CD4-positive, alpha-beta T cell treated with Interleukin-15 for 4 hours (primary cell): ENCODE measurements at places on chromosomes 5 and 9.
A peak's percentile ranks its signal among the peaks of the same experiment; 100 is the strongest.

- no peak for DNase-seq
Observed at GRCh38 chr9:93244510-93245436, 60.8 kb downstream of the WNK2 start.

DNA sequence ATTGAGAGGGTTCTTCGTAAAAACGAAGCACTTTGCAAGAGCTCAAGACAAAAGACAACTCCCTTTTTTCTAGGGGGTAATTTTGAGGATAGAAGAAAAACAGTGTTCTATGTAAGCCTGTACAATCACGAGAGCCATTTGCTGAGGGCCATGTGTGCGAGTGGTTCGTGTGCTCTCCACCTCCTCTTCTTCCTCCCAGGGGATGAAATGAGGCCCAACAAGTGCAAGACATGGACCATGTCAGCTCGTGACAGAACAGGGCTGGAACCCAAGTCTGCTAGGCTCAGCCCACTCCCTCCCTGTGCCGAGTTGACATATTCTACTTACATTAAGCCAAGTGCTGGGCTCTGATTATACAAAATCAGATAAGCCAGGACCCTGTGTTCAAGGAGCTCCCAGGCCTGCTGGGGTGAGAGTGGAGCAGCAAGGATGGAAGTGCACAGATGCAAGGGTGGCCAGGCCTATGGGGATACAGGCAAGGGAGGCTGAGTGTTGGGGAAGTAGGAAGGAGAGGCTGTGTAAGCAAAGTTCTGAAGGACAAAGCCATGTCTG is 97.9 kb upstream of the MSX2 start:
- DNase-seq, result no peak

- DNase-seq, result no peak
Observed at GRCh38 chr9:98289614-98290201, 34.3 kb upstream of the TBC1D2 start.

- DNase-seq, result no peak
Observed at GRCh38 chr9:36623280-36623679, 50.6 kb downstream of the MELK start.

DNA sequence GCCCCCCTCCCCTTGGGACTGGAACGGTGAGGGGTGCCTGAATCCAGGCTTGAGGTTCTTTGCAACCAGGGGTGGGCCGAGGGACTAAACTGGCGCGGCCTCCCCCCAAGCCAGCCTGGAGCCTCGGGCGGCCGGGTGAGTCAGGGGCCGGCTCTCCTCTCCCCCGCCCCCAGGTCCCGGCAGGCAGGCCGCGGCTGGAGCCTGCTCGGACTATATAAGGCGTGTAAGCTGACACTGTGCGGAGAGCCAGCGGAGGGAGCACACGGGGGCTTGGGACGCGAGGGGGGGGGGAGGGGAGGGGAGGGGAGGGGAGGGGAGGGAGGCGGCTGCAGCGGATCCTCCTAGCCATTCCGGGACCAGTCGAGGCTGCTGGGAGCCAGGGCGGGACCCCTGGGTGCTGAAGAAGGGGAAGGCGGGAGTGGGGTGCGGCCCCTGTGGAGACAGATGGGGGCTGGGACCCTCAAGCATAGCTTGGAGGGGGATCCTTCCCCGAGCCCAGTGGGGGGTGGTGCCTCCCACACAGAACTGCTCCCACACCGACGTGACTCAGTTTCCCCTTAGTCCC is 595 bp downstream of the PDLIM7 start:
- DNase-seq, result no peak

- no peak for DNase-seq
Observed at GRCh38 chr9:20981486-20981885, 50.0 kb downstream of the HACD4 start.

DNA sequence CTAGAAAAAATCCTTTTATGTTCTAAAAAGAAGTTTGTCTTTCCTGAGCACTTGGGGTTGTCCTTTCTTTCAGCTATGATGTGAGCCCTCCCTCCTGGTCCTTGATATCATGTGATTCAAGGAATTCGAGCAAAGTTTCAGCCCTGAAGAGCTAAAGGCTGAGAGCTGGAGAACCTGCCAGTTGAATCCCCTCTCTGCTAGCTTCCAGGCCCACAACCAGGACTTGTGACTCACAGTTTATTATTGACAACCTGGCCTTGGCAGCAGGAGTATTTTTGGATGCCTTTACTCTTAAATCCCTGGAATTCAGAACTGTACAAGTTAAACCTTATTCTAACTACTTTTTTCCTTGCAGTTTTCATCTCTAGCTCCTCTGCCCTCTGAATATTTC is 182.8 kb downstream of the SPOCK1 start:
- no peak for DNase-seq

DNA sequence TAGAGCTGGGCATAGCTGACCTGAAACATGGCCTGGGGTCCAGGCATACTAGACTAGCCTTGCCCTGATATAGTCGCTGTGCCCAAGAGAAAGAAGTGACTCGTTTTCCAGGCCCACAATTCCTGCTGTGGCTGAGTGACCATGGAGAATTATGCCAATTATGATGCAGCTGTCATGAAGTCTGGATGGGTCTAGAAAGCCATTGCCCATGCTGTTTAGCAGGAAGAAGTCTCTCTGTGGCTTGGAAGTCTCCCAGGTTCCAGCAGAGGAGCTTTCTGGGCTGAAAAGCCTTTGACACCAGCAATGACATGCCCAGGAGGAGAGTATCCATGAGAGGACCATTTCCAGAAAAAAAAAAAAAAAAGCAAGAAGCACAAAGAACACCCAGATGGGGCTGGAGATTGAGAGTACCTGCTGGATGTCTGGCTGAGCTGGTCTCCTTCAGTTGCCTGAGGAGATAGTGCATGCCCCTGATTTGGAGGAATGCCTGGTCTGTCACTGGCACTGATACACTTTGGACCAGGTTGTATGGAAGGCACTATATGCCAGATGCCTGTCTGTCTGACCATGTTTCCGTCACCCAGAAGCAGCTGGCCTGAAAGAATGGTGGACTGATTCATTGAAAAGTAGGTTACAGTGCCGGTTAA is 128.0 kb upstream of the EPB41L4A start:
- no peak for DNase-seq

DNA sequence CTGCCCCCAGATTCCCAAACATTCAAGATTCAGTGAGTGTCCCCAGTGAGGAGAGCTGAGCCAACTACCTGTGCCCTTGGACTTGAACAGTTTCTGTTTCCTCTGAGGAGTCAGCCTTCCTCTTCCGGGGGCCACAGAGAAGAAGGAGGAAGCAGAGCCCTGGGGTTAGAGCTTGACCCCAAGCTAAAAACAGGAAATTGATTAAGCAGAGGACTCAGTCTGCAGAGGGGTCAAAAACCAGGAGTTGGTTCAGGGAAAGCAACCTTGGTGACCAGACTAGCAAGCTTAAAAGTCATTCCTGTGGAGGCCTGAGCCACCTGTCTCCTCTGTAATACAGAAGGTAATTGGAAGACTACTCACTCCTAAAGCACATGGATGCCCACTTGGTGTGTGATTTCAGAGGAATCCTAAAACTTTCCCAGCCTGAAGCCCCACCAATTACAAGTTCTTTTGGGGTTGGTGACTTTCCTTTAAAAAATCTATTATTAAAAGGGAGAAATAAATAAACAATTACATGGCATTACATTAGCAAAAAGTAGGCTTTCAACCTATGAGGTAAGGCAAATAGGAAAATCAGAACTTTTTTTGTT is 64.2 kb upstream of the SELENOP start:
- no peak for DNase-seq

DNA sequence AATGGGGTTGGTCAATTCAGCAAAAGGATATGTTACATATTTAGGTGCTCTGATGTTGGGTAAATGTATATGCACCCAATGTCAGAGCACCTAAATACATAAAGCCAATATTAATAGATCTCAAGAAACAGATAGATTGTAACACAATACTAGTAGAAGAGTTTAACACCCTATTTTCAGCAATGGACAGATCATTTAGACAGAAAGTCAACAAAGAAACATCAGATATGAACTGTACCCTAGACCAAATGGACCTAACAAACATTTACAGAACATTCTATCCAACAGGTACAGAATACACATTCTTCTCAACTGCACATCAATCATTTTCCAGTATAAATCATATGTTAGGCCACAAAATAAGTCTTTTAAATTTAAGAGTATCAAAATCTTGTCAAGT is 35.2 kb downstream of the FANCC start:
- no peak for DNase-seq

GRCh38 chr9:18499062-18499461 is 25.1 kb downstream of the ADAMTSL1 start:
- no peak for DNase-seq

GRCh38 chr9:125341566-125341965 is 79.9 kb downstream of the GAPVD1 start:
- DNase-seq, result no peak

- DNase-seq, result no peak
Observed at GRCh38 chr5:134175921-134176510, 734 bp downstream of the SKP1 start.

- no peak for DNase-seq
Observed at GRCh38 chr5:154503698-154504039, 25.6 kb upstream of the HAND1 start.

DNA sequence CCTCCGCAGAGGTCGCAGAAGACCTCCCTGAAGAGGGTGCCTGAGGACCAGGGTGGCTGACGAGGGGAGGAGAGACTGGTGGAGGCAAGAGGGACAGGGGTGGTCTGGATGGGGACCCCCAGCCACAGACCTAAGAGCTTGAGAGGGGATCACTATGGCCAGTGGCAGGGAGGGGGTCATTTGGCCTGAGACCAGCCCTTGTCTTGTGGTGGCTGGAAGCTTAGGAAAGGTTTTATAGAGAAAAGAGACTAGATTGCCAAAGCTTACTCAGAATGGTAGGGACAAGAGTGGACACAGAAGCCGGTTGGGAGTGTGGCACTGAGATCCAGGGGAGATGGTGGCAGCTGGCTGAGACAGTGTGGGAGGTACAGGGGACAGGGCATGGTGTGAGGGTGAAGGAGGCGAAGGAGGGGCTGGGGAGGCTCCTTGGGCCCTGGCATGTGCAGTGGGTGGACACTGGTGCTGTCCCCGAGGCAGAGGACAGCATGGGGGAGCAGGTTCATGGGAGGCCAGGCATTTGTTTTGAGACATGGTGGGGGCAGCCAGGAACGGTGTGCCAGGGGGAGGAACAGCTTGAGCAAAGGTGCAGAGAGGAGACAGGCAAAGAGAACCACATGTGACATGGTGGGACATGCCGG is 123.0 kb downstream of the C9orf50 start:
- DNase-seq, result no peak

GRCh38 chr9:104138243-104138868 is 44.2 kb downstream of the SMC2 start:
- DNase-seq, result no peak

DNA sequence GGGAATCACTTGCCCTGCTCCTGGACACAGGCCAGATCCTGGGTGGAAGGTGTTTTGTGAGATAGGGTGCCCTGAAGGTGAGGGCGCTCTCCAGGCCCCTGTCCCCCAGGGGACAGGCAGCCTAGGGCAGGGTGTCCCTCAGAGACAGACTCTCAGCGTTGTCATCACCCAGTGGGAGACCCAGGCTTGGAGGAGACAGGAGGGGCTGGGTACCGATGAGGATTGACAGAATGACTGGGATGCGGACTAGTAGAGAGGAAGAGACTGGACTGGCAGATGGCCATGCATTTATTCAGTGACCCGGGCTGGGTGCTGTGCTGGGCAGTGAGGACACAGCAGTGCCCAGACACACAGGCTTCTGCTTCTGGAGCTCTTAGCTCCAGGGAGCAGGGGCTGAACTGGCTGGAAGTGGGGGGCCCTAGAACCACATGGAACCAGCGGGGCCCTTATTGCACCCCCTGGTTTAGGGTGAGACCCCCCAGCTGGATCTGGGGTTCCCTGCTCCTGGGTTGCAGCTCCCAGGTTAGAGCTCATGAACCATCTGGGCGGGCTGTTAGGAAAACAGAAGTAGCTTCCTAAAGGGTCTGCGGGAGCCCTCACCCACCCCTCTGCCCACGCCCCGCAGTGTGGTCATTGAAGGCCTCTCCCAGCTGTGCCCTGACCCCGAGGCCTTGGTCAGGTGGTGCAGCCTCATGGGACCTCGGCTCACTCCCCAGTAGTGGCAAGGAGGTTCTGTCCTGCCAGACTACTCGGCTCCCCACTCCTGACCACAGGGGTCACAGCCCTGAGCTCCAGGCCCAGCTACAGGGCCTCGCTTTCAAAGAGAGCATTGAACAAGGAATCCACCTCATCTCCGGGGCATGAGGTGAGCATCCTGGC is 116.7 kb upstream of the LMX1B start:
- no peak for DNase-seq

GRCh38 chr9:76835571-76836283 is 70.2 kb downstream of the PRUNE2 start:
- no peak for DNase-seq

DNA sequence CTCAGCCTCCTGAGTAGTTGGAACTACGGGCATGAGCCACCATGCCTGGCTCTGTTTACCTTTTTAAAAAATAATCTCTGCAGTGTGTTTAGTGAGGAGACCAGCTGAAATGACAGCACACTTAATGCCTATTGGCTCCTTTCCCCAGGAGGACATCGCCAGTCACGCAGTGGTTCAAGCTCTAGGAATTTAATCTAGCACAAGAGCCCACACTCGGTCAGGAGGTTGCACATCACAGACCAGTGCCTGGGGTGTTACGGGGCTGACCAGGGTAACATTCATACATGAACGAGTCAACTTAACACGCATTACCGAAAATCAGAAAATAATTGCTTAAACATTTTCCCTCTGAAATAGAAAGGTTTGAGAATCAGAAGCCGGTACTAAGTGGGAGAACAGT is 217.0 kb downstream of the GOLPH3 start:
- DNase-seq, result no peak

DNA sequence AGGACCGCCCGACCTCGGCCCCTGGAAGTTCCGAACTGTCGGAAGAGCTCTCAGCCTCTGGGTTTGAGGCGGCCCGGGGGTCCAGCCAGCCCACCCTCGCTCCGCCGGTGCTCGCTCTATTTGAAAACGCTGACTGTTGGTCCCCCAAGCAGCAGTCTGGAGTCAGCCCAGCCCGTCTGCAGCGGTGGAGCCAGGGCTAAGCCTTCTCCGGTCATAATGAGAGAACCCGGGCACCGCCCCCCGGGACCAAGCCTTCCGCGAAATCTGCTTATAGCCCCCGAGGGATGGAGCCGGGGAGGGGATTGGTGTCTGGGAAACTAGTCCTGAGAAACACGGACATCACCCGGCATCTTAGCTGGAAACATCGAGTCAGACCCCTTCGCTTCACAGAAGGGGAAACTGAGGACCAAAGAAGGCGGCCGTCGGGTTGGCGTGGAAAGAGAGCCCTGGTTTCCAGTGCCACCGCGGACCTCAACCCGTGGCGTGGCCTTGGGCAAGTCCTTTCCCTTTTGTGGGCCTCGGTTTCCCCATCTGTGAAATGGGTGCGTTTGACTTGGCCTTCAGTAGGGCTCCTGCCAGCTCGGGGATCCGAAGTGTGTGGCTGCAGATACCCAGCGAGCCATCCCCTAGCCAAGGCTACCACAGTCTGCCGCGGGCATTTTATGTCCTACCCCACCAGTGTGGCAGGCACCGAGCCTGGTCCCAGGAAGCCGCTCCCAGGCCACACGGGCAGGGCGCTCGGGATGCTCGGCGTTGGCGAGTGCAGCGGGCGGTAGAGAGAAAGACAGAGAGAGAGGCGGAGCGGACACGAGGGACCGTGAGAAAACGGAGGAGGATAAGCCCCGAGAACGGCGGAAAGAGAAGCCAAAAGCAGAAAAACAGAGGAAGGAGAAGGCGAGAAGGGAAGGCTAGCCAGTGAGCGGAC is 857 bp downstream of the ADAM19 start:
- DNase-seq, result no peak

- DNase-seq, result peak; percentile 30
Observed at GRCh38 chr9:123353984-123354591, 1.9 kb upstream of the CRB2 start.
